ENCODE measurements at places on chromosomes 3 and 15. TPM values are rescaled to one million over a fixed set of nuclear protein-coding genes. Genes with fewer than 3 reads are reported as not detected.
A peak's percentile ranks its signal among the peaks of the same experiment; 100 is the strongest.

DNA sequence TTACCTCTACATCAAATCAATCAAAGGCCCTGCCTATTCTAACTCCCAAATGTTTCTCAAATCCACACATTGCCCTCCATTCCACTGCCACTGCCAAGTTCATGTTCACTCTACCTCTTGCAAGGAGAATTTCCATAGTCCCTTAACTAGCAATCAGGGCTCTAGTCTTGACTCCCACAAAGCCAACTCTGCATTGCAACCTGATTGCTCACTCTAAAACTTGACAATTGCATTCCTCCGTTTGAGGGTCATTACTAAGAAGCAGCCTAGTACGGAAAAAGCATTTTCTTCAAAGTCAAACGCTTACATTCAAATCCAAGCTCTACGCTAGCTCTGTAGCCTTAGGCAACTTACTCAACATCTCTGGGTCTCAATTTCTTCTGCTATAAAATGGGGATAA, 1.2 kb downstream of the CPA3 start:
- H3K4me1 ChIP-seq = no peaks in the 10 kb centered on the region
- DNase-seq = no peak
- no peak overlapping the region for H3K27ac ChIP-seq
- H3K4me3 ChIP-seq = no peak overlapping the region
- H3K36me3 ChIP-seq = no peaks in the 10 kb centered on the region

GRCh38 chr3:61526308-61526707, 35.1 kb upstream of the PTPRG start:
- no peak overlapping the region for H3K27ac ChIP-seq
- no peaks in the 10 kb centered on the region for H3K4me1 ChIP-seq
- no peak overlapping the region for H3K4me3 ChIP-seq
- no peaks in the 10 kb centered on the region for H3K27me3 ChIP-seq
- H3K36me3 ChIP-seq = no peaks in the 10 kb centered on the region
- no peak for DNase-seq

GRCh38 chr15:56242576-56243162, 1.0 kb downstream of the RFX7 start:
- H3K4me1 ChIP-seq = no peaks in the 10 kb centered on the region
- H3K4me3 ChIP-seq = peak overlapping the region; percentile 97
- H3K27ac ChIP-seq = peak overlapping the region; percentile 94
- no peaks in the 10 kb centered on the region for H3K36me3 ChIP-seq

GRCh38 chr3:136120373-136121348, 75.5 kb downstream of the MSL2 start:
- no peaks in the 10 kb centered on the region for H3K27me3 ChIP-seq
- no peak for DNase-seq
- no peak overlapping the region for H3K27ac ChIP-seq

DNA sequence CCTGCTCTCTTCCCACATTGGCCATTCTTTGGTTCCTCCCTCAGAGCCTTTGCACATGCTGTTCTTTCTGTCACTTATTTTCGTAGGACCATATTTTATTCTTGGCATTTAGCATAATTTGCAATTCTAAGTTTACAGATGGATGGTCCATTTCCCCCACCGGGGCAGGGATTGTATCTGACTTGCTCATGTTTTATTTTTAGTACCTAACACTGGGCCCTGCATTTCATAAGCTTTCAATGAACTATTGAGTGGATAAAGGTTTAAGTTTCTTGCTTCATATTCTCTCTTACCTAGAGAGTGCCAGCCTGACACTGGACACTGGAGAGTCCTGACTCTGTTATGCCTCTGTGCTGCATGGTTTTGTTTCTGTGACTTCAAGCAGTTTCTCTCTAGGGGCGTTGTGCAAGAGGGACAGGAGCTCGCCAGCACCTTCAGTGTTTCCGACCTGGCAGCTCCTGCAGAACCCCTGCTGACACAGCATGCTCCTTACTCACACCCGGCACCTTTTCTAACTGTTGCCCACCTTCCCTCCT, 87.4 kb downstream of the FLNB start:
- no peaks in the 10 kb centered on the region for H3K4me1 ChIP-seq
- H3K27ac ChIP-seq = no peak overlapping the region
- no peaks in the 10 kb centered on the region for H3K36me3 ChIP-seq
- H3K27me3 ChIP-seq = no peaks in the 10 kb centered on the region

- H3K4me3 ChIP-seq = no peak overlapping the region
- H3K36me3 ChIP-seq = no peaks in the 10 kb centered on the region
- no peak for DNase-seq
These were observed 34.6 kb downstream of the FMN1 start for GRCh38 chr15:33159726-33160453.

GRCh38 chr15:74053517-74053916, 28.8 kb downstream of the GOLGA6A start:
- no peak overlapping the region for H3K27ac ChIP-seq
- H3K27me3 ChIP-seq = no peaks in the 10 kb centered on the region
- no peaks in the 10 kb centered on the region for H3K4me1 ChIP-seq

DNA sequence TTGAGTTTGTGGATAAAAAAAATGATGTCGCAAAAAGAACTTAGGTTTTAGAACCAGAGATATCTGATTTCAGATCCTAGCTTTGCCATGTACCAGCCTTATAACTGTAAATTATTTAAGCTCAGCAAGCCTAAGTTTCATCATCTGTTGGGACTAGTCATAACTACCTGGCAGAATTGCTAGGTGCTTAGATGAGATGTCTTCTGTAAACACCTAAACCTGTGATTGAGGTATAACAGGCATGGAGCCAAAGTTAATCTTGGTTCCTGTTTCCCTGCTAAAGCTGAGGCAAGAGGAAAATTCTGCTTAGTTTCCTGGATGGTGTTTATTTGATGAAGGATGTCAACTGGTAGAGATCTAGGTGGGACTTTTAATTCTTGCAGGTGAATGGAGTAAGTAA, 331.3 kb upstream of the RBMS3 start:
- H3K4me3 ChIP-seq = no peak overlapping the region
- no peak for DNase-seq
- no peaks in the 10 kb centered on the region for H3K27me3 ChIP-seq
- H3K27ac ChIP-seq = no peak overlapping the region
- H3K4me1 ChIP-seq = no peaks in the 10 kb centered on the region

- H3K4me3 ChIP-seq = no peak overlapping the region
- no peaks in the 10 kb centered on the region for H3K36me3 ChIP-seq
- no peak for DNase-seq
- H3K4me1 ChIP-seq = no peaks in the 10 kb centered on the region
- H3K27ac ChIP-seq = no peak overlapping the region
These were observed 8.5 kb upstream of the SLC24A5 start for GRCh38 chr15:48112242-48112641.

DNA sequence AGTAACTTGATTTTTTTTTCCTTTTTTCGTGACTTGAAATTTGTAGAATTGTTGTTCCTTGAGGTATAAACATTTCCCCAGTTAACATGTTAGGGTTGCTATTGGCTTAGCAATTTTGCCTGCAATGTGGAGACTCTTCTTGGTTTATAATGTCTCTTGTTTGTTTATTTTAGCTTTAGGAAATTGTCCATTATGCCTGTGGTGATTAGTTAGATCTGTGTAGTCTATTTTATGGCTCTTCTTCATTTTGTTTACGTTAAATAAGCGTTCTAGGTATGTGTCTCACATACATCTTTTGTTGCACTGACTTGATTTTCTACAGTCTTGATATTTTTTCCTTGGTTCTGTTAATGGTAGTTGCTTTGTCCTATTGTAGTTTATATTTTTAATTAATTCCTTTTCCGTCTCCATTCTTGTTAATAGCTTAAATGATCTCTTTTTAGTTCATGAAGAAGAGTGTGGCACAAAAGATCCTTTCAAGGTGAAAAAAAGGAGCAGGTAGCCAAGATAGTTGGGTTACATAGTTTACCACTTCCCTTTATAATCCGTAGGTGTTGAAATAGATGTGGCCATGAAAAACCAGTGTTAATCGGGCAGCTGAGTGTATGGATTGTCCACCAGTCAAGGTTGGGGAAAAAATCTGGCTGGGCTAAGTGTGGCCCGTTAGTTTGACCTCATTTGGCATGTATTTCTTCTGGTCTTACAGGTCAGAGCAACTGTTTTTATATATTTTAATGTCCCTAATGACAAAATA, 12.1 kb downstream of the IQGAP1 start:
- peak overlapping the region; percentile 17 for H3K4me3 ChIP-seq
- no peaks in the 10 kb centered on the region for H3K4me1 ChIP-seq
- H3K27me3 ChIP-seq = no peaks in the 10 kb centered on the region
- DNase-seq = no peak
- no peaks in the 10 kb centered on the region for H3K36me3 ChIP-seq

GRCh38 chr3:109644746-109645145, 307.4 kb upstream of the DPPA4 start:
- no peak for DNase-seq
- no peak overlapping the region for H3K4me3 ChIP-seq
- no peaks in the 10 kb centered on the region for H3K36me3 ChIP-seq
- H3K27ac ChIP-seq = no peak overlapping the region
- no peaks in the 10 kb centered on the region for H3K27me3 ChIP-seq

GRCh38 chr3:57026944-57027343, 33.5 kb upstream of the SPATA12 start:
- no peaks in the 10 kb centered on the region for H3K4me1 ChIP-seq
- no peak overlapping the region for H3K27ac ChIP-seq
- DNase-seq = no peak
- H3K4me3 ChIP-seq = no peak overlapping the region
- no peaks in the 10 kb centered on the region for H3K27me3 ChIP-seq
- H3K36me3 ChIP-seq = no peaks in the 10 kb centered on the region

DNA sequence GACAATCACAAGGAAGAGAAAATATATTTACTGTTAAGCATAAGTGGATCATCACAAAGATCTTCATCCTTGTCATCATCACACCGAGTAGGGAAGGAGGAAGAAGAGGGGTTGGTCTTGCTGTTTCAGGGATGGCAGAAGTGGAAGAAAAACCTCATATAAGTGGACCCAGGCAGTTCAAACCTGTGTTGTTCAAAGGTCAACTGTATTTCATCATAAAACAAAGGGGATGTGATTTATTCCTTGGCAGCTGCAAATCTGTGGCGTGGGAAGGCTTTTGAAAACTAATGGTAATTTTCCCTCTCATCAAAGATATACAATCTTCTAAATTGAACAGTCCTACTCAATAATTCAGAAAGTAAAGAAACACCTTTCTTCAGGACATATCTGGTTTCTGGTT, 129.9 kb upstream of the ABI3BP start:
- no peak overlapping the region for H3K4me3 ChIP-seq
- no peaks in the 10 kb centered on the region for H3K36me3 ChIP-seq
- H3K27me3 ChIP-seq = no peaks in the 10 kb centered on the region
- no peak for DNase-seq
- H3K4me1 ChIP-seq = no peaks in the 10 kb centered on the region

DNA sequence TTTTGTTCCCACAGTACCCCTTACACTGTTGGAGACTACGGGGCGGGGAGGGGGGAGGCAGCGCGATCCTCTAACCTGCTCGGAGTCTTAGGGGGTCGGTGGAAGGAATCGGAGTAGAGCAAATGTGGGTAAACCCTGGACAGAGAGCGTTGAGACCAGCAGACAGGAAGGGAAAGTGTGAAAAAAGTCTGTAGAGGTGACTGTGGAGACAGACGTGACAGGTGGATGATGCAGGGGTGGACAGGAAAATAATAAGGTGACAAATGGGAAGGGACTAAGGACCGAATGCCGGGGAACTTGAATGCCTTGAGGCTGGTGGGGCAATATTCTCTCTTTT, 424 bp downstream of the EAF2 start:
- peak overlapping the region; percentile 92 for H3K4me3 ChIP-seq
- DNase-seq = no peak
- H3K4me1 ChIP-seq = no peaks in the 10 kb centered on the region
- H3K36me3 ChIP-seq = no peaks in the 10 kb centered on the region

DNA sequence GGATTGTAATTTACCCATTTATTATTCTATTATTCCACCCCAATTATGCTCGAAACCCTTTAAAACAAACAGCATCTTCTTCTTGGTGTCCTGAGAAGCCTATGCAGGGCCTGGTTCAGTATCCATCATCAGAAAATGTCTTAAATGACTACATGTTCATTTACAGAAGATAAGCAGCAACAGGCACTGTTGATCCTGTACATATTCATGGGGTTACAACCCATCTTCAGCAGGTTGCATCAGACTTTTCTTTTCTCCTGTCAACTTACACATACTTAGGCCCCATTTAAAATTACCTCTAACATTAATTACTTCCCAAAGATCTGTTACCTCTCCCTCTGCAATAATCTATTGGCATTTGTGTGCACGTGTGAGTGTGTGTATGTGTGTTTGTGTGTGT, 18.9 kb downstream of the TUSC7 start:
- H3K36me3 ChIP-seq = no peaks in the 10 kb centered on the region
- H3K27ac ChIP-seq = no peak overlapping the region
- no peaks in the 10 kb centered on the region for H3K27me3 ChIP-seq
- H3K4me3 ChIP-seq = no peak overlapping the region
- no peak for DNase-seq

DNA sequence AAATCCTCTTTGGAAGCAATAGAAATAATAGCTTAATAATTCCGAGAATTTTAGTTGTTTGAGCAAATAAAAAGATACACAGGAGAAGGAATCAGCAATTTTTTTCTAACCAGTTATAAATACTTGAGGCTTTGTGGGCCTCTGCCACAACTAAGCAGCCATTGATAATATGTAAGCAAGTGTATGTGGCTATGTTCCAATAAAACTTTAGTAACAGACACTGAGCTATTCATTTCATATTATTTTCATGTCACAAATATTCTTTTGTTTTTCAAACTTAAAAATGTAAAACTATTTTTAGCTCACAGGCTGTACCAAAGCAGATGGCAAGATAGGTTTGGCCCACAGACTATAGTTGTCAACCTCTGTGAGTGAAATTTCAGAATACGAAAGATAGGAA, 85.7 kb downstream of the MSL2 start:
- no peaks in the 10 kb centered on the region for H3K27me3 ChIP-seq
- H3K36me3 ChIP-seq = no peaks in the 10 kb centered on the region
- no peak overlapping the region for H3K4me3 ChIP-seq
- H3K27ac ChIP-seq = no peak overlapping the region
- no peaks in the 10 kb centered on the region for H3K4me1 ChIP-seq

GRCh38 chr3:181917027-181917426, 205.3 kb downstream of the SOX2 start:
- H3K4me3 ChIP-seq = no peak overlapping the region
- H3K4me1 ChIP-seq = no peaks in the 10 kb centered on the region
- H3K27me3 ChIP-seq = no peaks in the 10 kb centered on the region
- no peak overlapping the region for H3K27ac ChIP-seq
- no peaks in the 10 kb centered on the region for H3K36me3 ChIP-seq
- DNase-seq = no peak

DNA sequence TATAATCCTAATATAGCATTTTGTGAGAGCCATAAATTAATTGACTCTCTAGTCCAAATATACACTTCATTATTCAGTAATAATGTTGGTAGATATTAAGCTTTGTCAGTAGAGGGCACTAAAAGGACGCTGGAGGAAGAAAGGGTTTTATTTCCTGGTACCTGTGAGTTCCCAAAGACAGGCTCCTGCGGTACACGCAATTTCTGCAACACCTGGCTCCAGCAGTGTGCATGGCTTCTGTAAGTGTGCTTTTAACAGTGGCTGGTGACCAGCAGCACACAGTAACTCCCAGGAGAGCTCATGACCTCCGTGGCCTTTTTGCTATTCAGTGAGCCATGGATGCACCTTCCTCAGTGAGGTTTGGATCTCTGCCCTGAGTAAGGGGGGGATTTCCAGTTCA, 338.3 kb upstream of the ZNF385D start:
- H3K27ac ChIP-seq = no peak overlapping the region
- H3K27me3 ChIP-seq = no peaks in the 10 kb centered on the region
- H3K36me3 ChIP-seq = no peaks in the 10 kb centered on the region
- H3K4me1 ChIP-seq = no peaks in the 10 kb centered on the region
- no peak for DNase-seq

The CLEC3B gene
- 55.7 TPM for total RNA-seq

The CCDC14 gene
- total RNA-seq = 43.2 TPM

The SEMA7A gene
- 1.3 TPM for total RNA-seq

The TMEM212 gene
- not detected for total RNA-seq

The POU1F1 gene
- total RNA-seq = not detected

The KNG1 gene
- total RNA-seq = 0.48 TPM

The TRAT1 gene
- total RNA-seq = 0.88 TPM

The CFAP91 gene
- total RNA-seq = 4.3 TPM

The DNAH12 gene
- total RNA-seq = 0.32 TPM

All from breast epithelium (tissue), 4 donors.